ENCODE measurements at places on chromosomes 2 and 18.

- DNase-seq: no peak
These were observed 18.6 kb upstream of the COL6A3 start for GRCh38 chr2:237432484-237433092.

DNA sequence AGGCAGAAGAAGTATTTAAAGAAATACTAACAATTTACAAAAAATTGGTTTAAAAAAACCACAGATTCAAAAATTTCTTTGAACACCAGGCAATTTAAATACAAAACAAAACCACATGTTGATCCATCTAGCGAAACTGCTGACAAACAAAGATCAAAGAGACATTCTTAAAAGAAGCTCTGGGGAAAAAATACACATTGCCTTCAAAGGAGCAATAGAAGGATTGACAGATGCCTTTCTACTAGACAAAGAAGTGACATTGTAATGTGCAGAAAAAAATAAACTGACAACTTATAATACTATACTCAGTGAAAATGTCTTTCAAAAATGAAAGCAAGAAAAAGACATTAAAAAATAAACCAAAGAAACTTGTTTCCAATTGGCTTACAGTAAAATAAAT lies 12.6 kb upstream of the EIF2AK3 start:
- no peak for DNase-seq

DNA sequence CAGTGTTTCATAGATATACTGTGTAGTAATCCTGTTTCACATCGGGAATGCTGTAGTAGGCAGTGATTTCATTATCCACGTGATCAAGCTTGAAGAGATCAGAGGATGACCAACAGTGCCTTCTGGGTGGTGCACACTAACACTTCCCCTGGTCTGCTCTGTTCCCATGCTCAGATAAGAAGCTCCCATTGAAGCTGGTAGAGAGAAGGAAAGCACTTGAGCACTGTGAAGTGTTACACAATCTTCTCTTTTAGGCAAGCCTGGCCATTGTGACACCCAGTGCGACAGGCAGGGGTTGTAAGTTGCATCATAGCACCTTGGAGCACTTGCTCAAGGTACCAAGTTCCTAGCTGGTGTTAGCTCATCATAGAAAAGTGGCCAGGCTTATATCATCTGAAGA lies 30.6 kb upstream of the GPD2 start:
- DNase-seq: no peak

- DNase-seq: no peak
These were observed 45.8 kb upstream of the PDK1 start for GRCh38 chr2:172510088-172510487.

DNA sequence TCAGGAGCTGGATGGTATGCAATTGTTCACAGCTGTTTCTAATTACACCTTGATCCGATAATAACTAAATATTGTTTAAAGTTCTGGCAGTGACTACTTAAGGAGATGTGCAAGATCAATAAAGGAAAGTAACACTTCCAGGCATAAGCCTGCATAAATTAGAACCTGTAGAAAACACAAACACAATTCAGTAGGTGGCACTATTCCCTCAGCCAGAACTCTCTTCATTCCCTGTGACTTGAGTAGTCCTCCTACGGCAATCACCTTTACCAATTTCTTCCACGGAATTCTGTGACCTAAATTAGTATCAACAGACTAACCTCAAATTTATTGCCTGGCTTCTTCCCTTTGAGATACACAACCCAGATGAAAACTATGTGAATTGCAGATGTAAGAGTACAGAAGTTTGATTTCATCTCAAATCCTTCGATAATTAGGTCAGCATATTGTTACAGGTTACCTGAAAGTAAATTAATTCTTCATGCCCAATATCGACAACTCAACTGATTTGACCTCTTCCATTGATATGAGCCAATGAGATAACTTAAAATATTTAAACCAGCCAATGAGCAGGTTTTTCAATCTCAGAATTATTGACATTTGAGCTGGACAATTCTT lies 137.8 kb downstream of the PID1 start:
- no peak for DNase-seq

DNA sequence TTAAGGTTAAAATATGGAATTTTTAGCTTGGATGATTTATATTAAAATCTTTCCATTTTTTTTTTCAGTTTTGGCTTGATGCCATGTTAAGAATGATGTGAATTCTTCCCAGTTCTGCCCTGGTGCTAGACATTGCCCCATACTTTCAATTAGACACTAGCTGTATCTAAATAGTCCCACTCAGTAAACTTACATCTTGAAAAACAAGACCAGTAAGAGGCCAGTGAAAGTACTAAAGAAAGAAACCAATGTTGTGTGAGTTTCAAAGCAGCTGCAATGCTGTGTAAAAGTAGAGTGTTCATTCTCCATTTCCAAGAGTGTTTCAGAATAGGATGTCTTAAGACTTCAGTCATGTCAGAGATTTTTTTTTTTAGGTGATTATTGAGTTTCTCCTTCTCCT lies 40.0 kb upstream of the CYBRD1 start:
- DNase-seq: no peak

Data from D721Med (cell line).